ENCODE measurements at places on chromosomes 1 and 21.
A peak's percentile ranks its signal among the peaks of the same experiment; 100 is the strongest.

GRCh38 chr1:221612047-221612777 is 129.7 kb downstream of the DUSP10 start:
- DNase-seq: peak; percentile 56

DNA sequence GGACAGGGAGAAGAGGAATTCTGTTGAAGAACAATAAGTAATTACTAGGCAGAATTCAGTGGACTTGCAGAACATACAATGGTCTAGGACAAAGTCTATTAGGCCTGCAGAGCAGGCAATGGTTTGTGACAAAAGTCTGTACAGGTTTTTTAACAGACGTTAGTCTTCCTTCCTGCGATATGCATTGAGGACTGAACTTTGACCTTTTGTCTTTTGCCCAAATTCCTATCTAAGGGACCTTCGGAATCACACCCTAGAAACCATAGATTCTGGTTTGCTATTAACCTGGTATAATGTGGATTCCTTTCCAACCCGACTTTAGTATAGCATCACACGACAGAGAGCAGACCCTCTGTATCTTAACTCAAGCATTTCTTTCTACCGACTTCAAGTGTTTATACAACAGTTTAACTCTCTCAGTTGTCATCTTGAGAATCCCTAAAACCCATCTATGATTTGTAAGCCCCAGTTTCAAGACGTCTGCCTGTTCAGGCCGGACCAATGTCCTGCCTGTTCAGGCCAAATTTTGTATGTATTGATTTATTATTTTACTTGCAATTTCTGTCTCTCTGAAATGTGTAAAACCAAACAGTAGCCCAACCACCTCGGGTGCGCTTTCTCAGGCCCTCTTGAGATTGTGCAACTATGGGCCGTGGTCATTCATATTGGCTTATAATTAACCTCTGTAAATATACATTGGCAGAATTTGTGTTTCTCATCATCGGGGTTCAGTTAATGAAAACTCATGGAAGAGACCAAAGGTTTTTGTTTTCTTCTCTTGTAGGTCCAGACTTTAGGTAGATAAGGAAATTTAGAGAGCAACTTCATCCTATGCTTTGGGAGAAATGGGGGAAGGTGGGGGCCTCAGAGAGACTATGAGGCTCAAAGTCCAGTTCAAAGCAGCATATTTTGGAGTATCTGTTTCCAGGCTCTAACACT is 76.9 kb upstream of the TNFSF18 start:
- no peak for DNase-seq

DNA sequence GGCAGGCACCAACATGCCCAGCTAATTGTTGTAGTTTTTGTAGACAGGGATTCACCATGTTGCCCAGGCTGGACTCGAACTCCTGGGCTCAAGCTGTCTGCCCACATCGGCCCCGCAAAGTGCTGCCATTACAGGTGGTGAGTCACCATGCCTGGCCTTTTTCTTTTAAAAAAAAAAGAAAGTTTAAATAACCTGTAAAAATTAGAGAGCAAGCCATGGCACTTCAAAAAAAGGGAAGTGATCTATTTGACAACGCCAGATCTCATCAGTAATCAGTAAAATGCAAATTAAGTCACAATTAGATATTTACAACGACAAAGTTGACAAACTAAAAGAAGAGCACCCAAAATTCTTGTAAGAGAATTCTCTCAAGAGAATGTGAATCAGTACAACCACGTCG is 2.9 kb upstream of the RBBP5 start:
- no peak for DNase-seq

- no peak for DNase-seq
Observed at GRCh38 chr1:206529425-206529824, 22.1 kb downstream of the RASSF5 start.

DNA sequence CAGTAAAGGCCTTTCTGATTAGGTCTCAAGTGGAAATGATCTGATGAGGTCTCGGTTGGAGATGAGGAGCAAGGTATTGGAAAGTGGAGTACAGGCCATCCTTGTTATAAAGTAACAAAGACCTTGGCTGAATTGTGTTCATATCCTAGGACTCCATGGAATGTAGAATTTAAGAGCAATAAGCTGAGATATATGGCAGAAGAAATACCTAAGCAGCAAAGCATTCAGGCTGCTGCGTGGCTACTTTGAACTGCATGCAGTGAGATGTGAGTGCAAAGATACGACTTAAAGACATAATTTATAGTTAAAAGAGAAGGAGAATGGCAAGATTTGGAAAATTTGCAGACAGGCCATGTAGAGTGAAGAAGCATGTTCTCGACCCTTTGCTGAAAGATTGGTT is 11.2 kb upstream of the XPR1 start:
- no peak for DNase-seq

Measured in NCI-H1105 (cell line).